ENCODE measurements at places on chromosomes 4 and X. TPM values are rescaled to one million over a fixed set of nuclear protein-coding genes. Genes with fewer than 3 reads are reported as not detected.

The GPRIN3 gene
- total RNA-seq, result not detected

The GPR173 gene
- 1.1 TPM for total RNA-seq

The LRIT3 gene
- not detected for total RNA-seq

The PDZD4 gene
- 0.28 TPM for total RNA-seq

The DCLK2 gene
- 11.3 TPM for total RNA-seq

The MAP7D2 gene
- under 0.01 TPM for total RNA-seq

The APOO gene
- 9.0 TPM for total RNA-seq

The GASK1B gene
- 6.7 TPM for total RNA-seq

The HMX1 gene
- total RNA-seq, result not detected

The DCAF8L1 gene
- not detected for total RNA-seq

The EVC2 gene
- 5.9 TPM for total RNA-seq

The BEX2 gene
- total RNA-seq, result not detected

The CYLC1 gene
- total RNA-seq, result not detected

The ATP11C gene
- 40.0 TPM for total RNA-seq

The ADGRG2 gene
- under 0.01 TPM for total RNA-seq

The GPRASP3 gene
- total RNA-seq, result 8.1 TPM

The SHROOM2 gene
- total RNA-seq, result 8.1 TPM

The CLTRN gene
- under 0.01 TPM for total RNA-seq

The GUCY1B1 gene
- total RNA-seq, result 2.9 TPM

The SEPSECS gene
- total RNA-seq, result 6.7 TPM

The LNX1 gene
- 0.36 TPM for total RNA-seq

The KIF4A gene
- 19.0 TPM for total RNA-seq

The FDCSP gene
- not detected for total RNA-seq

The SPATA18 gene
- 4.7 TPM for total RNA-seq

The TMPRSS11D gene
- not detected for total RNA-seq

The PRR32 gene
- total RNA-seq, result not detected

The MAGEA4 gene
- total RNA-seq, result not detected

The ERAS gene
- not detected for total RNA-seq

The HERC6 gene
- 0.83 TPM for total RNA-seq

The AGA gene
- 35.8 TPM for total RNA-seq

The USP17L10 gene
- total RNA-seq, result not detected

The GYPA gene
- not detected for total RNA-seq

The NRK gene
- total RNA-seq, result 3.6 TPM

The MAD2L1 gene
- 13.6 TPM for total RNA-seq

The NUDT10 gene
- total RNA-seq, result 0.90 TPM

The CAPN6 gene
- not detected for total RNA-seq

The GC gene
- not detected for total RNA-seq

The GABRB1 gene
- total RNA-seq, result 16.1 TPM

The SLC2A9 gene
- 0.56 TPM for total RNA-seq

The SOX3 gene
- not detected for total RNA-seq

The TMEM255A gene
- not detected for total RNA-seq

The EDA2R gene
- 23.8 TPM for total RNA-seq

The CXCL9 gene
- not detected for total RNA-seq

The GYPE gene
- 0.54 TPM for total RNA-seq

The TRIM75 gene
- total RNA-seq, result not detected

The ASMT gene
- not detected for total RNA-seq

The RBMX2 gene
- 8.8 TPM for total RNA-seq

The ZDHHC15 gene
- total RNA-seq, result not detected

The TKTL1 gene
- not detected for total RNA-seq

The GAGE13 gene
- total RNA-seq, result not detected

The TCEAL2 gene
- not detected for total RNA-seq

The H2BW2 gene
- not detected for total RNA-seq

The HTRA3 gene
- 1.1 TPM for total RNA-seq

The ERCC6L gene
- total RNA-seq, result 5.4 TPM

The FAAH2 gene
- not detected for total RNA-seq

The SSX2 gene
- total RNA-seq, result not detected

The ETDB gene
- total RNA-seq, result not detected

The RPL34 gene
- 590 TPM for total RNA-seq
